Right cardiac atrium (tissue), 5 donors: ENCODE measurements at places on chromosomes 1 and 21.

GRCh38 chr1:202642619-202643291 is 67.5 kb downstream of the SYT2 start:
- no peak for DNase-seq

DNA sequence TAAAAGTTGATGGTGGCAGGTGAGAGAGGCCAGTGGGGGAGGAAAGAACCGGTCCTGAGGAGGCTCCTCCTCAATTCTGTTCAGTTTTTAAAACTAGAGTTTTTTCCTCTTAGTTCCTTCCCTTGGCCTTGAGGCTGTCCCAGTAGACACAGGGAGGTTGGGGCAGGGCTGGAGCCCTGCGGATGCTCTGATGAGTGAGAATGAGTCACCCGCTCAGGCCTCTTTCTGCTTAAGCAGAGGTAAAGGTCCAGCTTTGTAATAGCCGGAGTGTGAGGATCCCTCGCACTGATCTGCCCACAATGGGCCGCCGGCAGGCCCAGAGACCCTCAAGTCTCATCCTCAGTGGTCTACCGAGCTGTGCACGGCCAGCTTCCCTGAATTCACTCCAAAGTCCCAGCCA is 49.6 kb upstream of the IRF2BP2 start:
- no peak for DNase-seq

DNA sequence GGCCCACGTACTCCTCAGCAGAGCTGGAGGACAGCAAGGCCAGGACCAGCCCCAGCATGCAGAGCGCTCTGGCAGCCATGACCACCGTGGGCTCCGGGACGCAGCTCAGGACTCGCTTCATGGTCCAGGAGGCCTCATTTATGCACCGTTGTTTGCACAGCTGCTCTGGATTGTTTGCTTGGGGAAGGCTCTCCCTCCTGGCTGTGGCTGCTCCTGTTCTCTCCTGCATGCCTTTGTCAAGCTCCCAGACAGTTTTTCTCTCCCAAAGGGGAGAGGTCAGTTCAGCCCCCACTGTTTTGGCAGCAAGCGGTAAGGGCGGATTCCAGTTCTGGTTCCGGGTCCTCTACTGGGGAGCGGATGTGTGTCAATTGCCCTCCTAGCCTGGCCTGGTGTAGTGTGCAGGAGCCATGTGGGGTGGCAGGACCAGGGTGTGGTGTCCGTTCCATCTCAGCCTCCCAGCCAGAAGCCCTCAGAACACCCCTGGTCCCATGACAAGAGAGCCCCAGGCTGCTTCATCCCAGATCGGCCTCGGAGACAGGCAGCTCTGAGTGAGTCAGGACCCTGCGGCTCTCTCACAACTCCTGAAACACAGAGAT is at the start of gene TFF3:
Gene TFF3 (minus strand): TSS at position 114 of the 596 bp plus-strand sequence. CDS start 35 bp downstream, at position 79.
- no peak for DNase-seq

DNA sequence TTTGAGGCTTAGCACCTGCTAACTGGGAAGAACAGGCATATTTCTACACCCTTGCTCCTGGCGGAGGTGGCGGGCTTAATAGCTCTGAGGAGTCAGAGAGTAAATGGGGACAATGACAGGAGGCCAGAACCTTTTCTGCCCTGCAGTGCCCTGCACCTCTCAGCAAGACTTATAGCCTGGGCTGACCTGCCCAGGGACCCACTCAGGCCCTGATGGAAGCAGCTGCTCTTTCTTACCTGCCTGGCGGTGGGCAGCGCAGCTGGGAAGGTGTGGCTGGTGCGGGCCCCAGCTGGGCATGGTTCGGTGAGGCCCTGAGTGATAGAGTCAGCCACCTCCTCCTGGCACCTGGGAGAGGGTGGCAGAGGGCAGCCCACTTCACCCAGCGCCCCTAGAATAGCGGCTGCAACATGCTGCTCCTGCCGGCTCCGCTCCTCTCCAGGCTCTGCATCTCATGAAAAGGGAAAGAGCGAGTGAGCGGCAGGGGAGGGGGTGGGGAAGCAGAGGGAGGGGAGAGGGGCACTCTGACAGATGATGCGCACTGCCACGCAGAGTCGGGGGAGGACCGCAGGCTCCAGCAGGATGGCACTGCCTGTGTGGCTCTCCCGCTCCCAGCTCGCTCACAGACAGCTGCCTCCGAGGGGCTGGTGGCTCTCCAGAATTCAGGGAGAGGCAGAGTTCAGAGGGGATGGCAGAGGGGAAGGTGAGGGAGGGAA is at the start of gene RGS8:
Gene RGS8 (minus strand): TSS at position 472 of the 713 bp plus-strand sequence. CDS start 14,938 bp downstream, outside the sequence.
- no peak for DNase-seq
